ENCODE measurements at places on chromosomes 3 and 15. TPM values are rescaled to one million over a fixed set of nuclear protein-coding genes. Genes with fewer than 3 reads are reported as not detected.

GRCh38 chr3:192422321-192422996 is 304.9 kb downstream of the FGF12 start:
- no peaks in the 10 kb centered on the region for H3K27me3 ChIP-seq
- no peaks in the 10 kb centered on the region for H3K36me3 ChIP-seq

- DNase-seq = no peak
- no peak overlapping the region for H3K4me3 ChIP-seq
- no peaks in the 10 kb centered on the region for H3K27me3 ChIP-seq
- H3K27ac ChIP-seq = no peak overlapping the region
- H3K4me1 ChIP-seq = no peaks in the 10 kb centered on the region
These were observed 8.2 kb downstream of the LRIG1 start for GRCh38 chr3:66492672-66493071.

DNA sequence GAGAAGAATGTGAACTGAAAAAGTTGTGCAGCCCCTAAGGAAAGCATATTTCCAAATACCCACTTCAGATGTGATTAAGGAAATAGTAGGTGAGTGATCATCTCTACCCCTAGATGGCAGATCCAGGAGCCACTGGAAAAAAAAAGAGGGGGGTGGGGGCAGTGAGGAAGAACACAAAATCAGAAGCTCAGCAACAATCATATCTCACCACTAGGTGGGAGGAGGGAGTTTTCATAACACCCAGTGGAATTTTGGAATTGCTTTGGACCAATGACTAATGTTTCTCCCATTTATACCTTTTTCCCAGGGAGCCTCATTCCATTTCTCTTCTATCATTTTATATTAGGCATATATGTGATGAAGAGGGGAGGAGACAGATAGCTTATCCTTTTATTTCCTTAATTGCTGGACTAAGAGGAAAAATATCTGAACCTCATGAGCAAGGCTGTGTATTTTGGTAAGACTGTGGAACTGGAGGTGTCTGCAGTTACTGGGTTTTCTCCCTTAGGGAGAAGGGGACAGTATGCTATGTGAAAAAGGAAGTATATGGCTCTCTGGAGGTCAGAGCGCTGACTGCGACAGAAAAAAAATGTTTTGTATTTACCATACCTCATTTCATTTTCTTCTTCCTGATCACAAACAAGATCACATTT is 363.4 kb downstream of the GAP43 start:
- H3K4me1 ChIP-seq = no peaks in the 10 kb centered on the region
- no peak overlapping the region for H3K4me3 ChIP-seq
- H3K27ac ChIP-seq = no peak overlapping the region
- no peak for DNase-seq
- no peaks in the 10 kb centered on the region for H3K36me3 ChIP-seq

GRCh38 chr15:58952751-58953150 is 19.3 kb upstream of the SLTM start:
- H3K27me3 ChIP-seq = no peaks in the 10 kb centered on the region
- no peaks in the 10 kb centered on the region for H3K36me3 ChIP-seq
- no peak for DNase-seq
- no peak overlapping the region for H3K4me3 ChIP-seq

KNG1 gene
- 8.7 TPM for total RNA-seq

IL17RE gene
- total RNA-seq = 8.5 TPM

- H3K27ac ChIP-seq = peak overlapping the region; percentile 82
- no peaks in the 10 kb centered on the region for H3K27me3 ChIP-seq
- peaks cover 16% of the 10 kb centered on the region for H3K4me1 ChIP-seq
- DNase-seq = no peak
These were observed 52.7 kb upstream of the SPATA12 start for GRCh38 chr3:57007521-57008460.

DNA sequence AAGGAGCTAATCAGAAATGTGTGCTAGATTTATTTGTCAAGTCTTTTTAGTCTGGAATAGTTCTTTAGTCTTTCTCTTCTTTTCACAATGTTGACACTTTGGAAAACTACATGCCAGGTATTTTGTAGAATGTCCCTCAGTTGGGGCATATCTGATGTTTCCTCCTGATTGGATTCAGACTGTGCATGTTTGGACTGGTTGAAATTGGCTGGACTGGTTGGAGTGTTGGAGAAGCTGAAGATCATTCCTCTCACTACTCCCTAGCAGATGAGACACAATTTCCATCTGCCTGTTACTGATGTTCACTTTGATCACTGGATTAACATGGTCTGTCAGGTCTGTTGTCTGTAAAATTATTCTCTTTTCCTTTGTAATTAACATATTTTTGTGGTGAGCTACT is 3.7 kb downstream of the NME9 start:
- H3K4me3 ChIP-seq = no peak overlapping the region
- no peaks in the 10 kb centered on the region for H3K4me1 ChIP-seq
- H3K36me3 ChIP-seq = no peaks in the 10 kb centered on the region
- no peak overlapping the region for H3K27ac ChIP-seq
- no peaks in the 10 kb centered on the region for H3K27me3 ChIP-seq
- no peak for DNase-seq

RTP1 gene
- not detected for total RNA-seq

GRCh38 chr3:133377396-133377795 is 22.5 kb upstream of the BFSP2 start:
- H3K36me3 ChIP-seq = no peaks in the 10 kb centered on the region
- no peak overlapping the region for H3K27ac ChIP-seq
- H3K4me3 ChIP-seq = no peak overlapping the region
- no peaks in the 10 kb centered on the region for H3K27me3 ChIP-seq
